ENCODE measurements at places on chromosomes 6 and 20.

DNA sequence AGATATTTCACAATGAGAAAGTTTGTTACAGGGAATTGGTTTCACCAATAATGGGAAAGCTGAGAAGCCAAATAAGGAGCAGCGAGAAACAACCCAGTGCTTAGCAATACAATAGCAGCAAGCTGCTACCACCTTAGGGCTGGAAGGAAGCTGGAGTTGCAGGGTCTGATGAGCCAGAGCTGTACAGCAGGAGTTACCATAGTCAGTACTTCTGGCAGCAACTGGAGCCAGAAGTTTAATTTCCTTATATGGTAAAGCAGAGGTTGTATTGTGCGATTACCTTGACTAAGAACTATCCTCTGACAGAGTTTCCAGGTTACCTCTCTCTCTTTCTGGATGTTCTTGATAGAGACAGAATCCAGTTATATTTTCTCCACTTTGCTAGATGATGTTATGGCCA is 137.1 kb upstream of the OLIG3 start:
- DNase-seq = no peak

GRCh38 chr6:137236581-137237355 is 17.6 kb upstream of the IFNGR1 start:
- DNase-seq = no peak

GRCh38 chr20:48002517-48002970 is 217.3 kb upstream of the SULF2 start:
- no peak for DNase-seq

DNA sequence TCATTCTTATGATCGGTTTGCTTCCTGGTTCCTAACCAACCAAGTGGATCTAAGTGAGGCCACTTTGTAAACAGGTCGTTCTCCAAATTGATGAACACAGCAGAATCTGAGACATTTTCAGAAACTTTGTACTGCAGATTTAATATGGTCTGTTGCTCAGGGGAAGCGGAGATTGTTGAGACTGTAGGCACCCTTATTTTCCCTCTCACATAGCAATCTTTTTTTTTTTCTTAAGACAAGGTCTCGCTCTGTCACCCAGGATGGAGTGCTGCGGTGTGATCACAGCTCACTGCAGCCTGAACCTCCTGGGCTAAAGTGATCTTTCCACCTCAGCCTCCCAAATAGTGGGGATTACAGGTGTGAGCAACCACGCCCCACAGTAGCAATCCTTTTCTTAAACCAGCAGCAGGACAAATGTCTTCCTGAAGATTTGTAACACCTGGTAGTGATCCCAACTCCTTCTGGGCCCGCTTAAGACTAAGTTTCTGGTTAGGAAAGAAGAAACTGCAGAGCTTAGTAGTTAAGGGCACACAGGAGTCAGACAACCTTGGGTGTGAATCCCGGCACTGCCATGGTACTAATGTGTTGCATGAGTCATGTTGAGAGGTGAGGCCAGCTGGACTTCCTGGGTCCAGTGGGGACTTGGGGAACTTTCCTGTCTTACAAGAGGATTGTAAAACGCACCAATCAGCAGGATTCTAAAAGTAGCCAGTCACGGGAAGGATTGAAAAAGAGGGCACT is 48.4 kb upstream of the EZR start:
- no peak for DNase-seq

- no peak for DNase-seq
Observed at GRCh38 chr6:64081453-64081852, 445.9 kb downstream of the PHF3 start.

GRCh38 chr20:49216991-49217578 is 2.1 kb upstream of the DDX27 start:
- DNase-seq = peak; percentile 85

DNA sequence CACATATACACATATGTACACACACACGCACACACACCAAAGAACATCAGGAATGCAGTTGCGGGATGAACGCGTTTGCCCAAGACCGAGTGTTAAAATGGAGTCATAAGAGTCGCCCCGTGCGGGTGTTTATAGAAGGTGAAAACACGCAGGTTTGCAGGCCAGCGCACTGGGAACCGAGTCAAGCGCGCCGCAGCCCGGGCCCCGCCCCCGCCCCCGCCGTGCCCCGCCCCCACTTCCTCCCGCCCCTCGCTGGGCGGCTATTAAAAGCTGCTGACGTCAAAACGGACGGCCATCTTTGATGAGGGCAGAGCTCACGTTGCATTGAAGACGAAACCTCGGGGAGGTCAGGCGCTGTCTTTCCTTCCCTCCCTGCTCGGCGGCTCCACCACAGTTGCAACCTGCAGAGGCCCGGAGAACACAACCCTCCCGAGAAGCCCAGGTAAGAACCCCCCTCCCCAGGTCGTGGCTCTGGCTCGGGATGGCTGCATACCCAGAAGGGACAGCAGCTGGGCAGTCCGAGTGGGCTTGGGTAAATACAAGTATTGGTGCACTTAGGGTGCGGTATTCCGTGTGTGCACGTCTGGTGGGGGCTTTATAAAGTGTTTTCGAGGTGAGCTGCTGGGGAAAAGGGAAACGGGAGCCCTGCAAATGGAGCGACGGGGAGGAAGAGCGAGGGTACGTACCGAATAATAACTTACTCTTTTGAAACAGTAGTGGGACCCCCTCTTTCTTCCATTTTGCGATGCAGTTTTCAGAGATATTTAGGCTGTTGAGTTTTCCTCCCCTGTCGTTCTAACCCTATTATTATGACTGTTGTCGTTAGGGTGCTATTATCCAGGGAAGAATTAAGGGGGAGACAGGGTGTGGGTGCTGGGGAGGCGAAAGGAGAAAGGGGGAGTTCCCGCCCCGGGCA is at the start of gene SNAP25:
TSS of gene SNAP25 (plus strand) at position 295 of the 916 bp plus-strand sequence. CDS start 56,662 bp downstream, outside the sequence.
- peak; percentile 95 for DNase-seq

DNA sequence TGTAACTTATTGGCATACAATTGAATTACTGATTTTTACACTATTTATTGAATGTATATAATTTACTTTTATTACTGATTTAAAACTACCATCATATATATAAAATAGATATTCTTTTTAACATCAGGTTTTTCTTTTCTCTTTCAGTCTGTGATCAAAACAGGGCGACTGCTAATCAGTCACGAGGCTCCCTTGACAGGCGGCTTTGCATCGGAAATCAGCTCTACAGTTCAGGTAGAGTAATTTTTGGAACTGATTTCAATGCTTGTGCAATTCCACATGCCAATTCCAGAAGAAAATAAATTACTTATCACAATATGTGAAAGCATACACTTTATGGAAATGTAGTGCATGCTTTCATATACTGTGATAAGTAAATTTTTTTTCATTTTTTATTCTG is 166.5 kb downstream of the BCKDHB start:
- DNase-seq = no peak

DNA sequence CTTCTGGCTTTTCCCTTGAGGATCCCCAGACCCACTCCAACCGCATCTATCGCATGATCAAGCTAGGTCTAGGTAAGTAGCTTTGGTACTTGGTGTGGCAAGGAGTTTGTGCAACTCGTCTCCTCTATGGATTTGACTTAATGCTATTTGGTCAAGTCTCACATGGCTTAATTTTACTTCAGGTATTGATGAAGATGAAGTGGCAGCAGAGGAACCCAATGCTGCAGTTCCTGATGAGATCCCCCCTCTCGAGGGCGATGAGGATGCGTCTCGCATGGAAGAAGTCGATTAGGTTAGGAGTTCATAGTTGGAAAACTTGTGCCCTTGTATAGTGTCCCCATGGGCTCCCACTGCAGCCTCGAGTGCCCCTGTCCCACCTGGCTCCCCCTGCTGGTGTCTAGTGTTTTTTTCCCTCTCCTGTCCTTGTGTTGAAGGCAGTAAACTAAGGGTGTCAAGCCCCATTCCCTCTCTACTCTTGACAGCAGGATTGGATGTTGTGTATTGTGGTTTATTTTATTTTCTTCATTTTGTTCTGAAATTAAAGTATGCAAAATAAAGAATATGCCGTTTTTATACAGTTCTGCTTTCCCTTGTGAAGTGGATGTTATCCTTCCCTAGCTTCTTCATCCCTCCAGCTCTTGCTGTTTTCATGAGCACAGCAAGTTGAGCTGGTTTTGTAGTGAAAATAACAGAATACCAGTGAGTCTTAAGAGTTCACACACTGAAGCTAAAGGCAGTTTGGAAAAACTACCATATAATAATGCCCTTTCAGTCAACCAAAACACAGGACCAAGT is 3.8 kb downstream of the SLC35B2 start:
- DNase-seq = peak; percentile 12

GRCh38 chr20:39946053-39946810 is 742.8 kb downstream of the MAFB start:
- no peak for DNase-seq

- DNase-seq = no peak
Observed at GRCh38 chr20:45975686-45976085, 3.7 kb upstream of the ZNF335 start.

- peak; percentile 59 for DNase-seq
Observed at GRCh38 chr20:59598625-59599310, 5.6 kb upstream of the PHACTR3 start.

- no peak for DNase-seq
Observed at GRCh38 chr6:82608781-82609180, 245.2 kb downstream of the TPBG start.

GRCh38 chr6:2976060-2976459 is 4.7 kb upstream of the SERPINB6 start:
- no peak for DNase-seq

GRCh38 chr6:139354189-139354588 is 20.3 kb downstream of the CITED2 start:
- no peak for DNase-seq

DNA sequence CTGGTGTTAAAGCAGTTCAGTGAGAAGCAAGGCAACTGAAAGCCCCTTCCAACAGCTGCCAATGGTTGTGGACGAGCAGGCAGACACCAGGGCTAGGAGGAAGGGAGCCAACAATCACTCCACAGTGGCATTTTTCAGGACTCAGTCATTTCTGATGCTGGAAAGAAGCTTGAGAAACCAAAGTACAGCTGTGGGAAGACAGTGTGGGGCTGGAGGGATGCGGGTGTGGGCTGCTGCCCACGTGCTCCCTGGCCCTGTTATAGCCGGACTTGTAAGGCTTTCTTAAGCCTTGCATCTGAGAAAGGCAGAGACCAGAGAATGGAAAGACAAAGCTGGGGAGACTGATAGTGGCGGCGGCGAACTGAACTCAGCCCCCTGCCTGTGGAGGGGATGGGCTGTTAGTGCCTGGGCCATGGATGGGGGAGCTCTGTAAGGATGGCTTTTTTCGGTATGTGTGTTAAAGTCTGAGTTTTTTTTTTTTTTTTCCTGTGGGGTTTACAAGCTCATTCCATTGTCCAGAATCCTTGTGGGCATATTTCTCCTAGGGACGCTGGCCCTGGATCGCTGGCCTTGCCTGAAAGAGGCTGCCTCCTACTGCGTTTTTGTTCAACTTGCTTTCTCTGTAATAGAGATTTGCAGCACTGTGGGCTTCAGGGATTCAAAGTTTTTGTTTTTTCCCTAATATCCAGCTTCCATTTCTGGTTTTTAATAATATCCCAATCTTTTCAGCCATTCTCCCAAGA is 91.7 kb downstream of the GJA10 start:
- no peak for DNase-seq

GRCh38 chr6:98627129-98627775 is 207.1 kb upstream of the POU3F2 start:
- no peak for DNase-seq

DNA sequence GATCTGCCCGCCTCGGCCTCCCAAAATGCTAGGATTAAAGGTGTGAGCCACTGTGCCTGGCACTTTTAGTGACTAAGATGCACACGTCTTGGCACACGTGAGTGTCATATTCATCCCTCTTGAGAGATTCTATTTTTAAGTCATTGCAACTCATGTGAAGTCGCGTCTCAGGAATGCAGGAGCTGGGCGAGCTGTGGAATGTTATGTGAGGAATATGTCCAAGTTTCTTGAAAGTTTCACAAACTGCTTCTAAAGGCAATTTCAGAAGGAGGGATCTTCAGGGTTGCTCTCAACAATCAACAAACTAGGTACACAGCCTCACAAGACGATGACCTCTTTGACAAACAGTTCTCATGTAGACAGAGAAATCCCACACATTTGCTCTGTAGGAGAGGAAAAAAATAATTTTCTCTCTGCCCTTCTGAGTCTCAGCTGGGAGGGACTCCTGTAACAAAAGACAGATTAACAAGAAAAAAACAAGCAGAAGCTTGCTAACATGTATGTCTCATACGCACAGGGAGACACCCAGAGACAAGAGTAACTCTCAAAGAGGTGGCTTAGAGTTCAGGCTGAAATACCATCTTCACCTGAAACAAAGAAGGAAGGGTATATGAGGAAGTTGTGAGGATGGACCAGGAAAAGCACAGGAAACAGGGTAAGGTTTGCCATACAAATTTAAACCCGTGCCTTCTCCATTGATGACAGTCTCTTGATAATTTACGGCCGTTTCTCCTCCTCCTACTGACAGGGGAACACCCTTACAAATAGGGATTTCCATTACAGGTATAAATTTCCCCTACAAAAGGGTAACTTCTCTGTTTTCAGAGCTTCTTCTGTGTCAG is 45.3 kb upstream of the FAM50B start:
- no peak for DNase-seq

GRCh38 chr20:30985386-30985785 is 272.1 kb upstream of the DEFB115 start:
- no peak for DNase-seq

DNA sequence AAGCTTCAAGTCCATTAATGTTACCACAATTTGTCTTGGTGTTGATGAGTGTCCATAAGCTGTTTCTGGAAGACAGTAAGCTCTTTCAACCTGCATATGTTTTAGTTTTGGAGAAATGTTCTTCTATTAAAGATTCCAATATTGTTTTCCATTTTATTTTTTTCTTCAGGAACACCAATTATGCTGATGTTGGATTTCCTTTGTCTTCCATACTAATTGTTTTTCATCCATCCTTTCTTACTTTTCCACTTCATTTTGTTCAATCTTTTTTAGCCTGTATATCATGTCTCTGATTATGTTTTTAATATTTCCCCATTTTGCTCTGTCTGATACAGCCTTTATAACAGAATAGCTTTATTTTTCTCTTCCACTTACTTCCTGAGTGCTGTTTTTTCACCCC is 21.9 kb downstream of the SLC13A3 start:
- DNase-seq = no peak

DNA sequence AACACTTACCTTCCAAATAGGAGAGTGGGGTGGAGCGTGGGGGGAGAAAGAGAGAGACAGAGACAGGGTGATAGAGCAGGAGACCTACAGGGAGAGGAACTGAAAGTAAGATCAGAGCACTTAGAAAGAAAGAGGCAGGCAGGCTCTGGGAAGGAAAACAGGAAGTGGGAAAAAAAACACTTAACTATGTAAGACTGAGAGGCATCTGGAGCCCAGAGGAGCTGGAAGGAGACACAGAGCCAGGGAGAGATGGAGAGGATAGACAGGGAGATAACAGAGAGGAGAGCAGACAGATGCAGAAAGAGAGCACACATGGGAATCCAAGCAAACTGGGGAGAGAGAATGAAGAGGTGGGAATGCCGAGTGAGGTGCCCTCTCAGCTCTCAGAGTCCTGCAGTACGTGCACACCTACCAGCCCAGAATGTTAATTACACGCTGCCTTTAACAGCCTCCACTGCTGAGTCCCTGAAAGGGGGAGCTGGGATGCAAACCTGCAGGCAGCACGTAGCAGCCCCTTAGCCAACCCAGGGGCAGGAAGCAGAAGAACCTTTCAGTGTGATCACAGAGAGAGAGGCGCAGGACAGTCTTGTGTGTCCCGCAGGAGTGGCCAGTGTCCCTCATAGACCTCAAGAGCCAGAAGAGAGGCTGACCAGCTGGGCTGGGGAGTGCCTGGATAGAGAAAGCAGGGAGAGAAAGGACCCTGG is 132.7 kb upstream of the LRFN2 start:
- DNase-seq = no peak

- peak; percentile 6 for DNase-seq
Observed at GRCh38 chr6:101011186-101011585, 130.1 kb upstream of the ASCC3 start.

All from NCI-H1105 (cell line).